Activated CD4-positive, CD25-positive, alpha-beta regulatory T cell (primary cell): ENCODE measurements at places on chromosomes 5 and 9.

GRCh38 chr5:41071975-41072374, 833 bp upstream of the MROH2B start:
- DNase-seq: no peak

DNA sequence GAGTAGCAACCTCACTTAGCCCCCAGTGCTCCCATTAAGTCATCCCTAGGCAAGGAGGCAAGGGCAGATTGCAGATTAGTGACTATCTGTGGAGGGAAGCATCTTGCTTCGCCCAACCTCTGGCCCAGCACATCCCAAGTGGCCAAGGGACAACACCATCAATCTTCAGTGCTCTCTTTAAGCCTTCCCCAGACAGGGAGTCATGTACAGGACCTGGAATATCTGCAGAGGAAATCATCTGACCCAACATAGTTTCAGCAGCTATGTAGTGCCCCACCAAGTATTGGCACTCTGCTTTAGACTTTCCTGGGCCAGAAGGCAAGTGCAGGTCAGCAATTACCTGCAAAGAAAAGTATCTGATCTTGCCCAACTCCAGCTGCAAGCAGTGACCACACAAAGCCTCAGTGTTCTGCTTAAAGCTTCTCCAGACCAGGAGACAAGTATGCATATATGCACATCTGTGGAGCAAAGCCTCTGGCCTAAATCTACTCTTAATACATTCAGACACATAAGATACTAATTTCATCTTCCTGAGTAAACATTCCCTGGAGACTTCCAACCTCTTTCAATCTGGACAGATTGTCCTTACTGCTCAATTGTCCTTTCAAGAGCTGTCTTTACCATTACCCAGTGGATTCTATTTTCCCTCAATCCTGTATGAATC, 224.8 kb upstream of the VLDLR start:
- no peak for DNase-seq

DNA sequence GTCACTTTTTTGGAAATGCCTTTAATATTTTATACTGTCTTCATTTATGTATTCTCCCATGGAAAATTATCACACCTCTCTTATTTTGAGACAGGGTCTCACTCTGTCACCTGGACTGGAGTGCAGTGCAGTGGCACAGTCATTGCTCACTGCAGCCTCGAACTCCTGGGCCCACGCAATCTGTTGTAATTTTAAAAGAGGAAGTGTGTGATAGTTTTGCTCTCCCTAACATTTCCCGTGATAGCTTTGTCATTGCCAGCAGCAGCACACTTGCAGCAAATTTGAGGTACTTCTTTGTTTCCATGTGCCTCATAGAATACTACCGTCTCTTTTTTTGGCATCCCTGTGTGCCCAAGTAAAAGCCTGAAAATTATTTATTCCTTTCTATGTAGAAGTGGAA, 103.5 kb downstream of the RNF180 start:
- DNase-seq: no peak

- no peak for DNase-seq
Observed at GRCh38 chr9:79660615-79661014, 88.8 kb downstream of the TLE4 start.

DNA sequence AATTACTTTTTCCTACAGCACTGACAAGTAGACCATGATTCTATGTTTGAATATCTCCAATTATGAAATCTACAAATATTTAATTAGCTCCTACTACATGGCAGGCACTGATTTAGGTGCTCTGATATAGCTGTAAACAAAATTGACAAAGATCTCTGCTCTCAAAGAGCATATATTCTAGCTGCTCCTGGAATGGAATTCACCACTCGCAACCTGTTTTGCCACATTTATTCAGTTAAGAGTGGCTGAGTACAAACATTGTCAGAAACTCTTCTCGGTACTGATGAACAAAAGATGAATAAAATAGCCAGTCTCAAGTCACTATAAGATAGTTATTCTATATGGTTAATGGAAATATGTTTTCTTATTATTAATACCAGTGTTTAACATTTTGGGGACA, 114.2 kb upstream of the PDE4D start:
- no peak for DNase-seq

- no peak for DNase-seq
Observed at GRCh38 chr9:94802251-94802650, 75.8 kb downstream of the AOPEP start.

DNA sequence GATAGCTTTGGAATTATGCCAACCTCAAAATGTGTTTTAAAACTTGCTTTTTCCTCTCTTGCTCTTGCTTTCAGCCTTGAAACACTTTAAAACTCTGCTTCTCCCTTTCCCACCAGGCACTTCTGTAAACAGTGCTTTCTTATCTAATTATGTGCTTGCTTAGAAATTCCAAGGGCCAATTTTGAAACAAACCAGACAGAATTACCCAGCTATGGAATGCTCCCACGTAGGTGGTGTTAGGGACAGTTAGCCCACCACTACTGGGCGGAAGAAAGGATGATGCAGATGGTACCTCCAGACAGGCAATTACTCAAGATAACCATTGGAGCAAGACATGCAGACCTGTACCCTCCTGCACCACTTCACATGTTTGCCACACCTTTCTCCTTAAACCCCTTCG, 523.0 kb upstream of the PTPRD start:
- DNase-seq: no peak

- DNase-seq: no peak
Observed at GRCh38 chr5:83547161-83547560, 75.6 kb downstream of the VCAN start.

DNA sequence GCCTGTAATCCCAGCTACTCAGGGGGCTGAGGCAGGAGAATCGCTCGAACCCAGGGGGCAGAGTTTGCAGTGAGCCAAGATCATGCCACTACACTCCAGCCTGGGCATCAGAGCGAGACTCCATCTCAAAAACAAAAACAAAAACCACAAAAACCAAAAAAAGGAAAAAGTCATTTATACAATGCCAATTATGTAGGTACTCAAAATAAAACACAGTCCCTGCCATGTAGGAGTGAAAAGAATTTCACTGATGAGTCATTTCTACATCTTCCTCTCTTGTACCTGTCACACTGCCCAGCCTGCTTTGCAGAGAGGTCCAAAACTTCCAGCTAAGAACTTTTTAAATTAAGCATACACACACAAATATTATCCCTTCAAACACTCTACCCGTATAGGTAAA, 215.8 kb downstream of the EPB41L4A start:
- DNase-seq: no peak

DNA sequence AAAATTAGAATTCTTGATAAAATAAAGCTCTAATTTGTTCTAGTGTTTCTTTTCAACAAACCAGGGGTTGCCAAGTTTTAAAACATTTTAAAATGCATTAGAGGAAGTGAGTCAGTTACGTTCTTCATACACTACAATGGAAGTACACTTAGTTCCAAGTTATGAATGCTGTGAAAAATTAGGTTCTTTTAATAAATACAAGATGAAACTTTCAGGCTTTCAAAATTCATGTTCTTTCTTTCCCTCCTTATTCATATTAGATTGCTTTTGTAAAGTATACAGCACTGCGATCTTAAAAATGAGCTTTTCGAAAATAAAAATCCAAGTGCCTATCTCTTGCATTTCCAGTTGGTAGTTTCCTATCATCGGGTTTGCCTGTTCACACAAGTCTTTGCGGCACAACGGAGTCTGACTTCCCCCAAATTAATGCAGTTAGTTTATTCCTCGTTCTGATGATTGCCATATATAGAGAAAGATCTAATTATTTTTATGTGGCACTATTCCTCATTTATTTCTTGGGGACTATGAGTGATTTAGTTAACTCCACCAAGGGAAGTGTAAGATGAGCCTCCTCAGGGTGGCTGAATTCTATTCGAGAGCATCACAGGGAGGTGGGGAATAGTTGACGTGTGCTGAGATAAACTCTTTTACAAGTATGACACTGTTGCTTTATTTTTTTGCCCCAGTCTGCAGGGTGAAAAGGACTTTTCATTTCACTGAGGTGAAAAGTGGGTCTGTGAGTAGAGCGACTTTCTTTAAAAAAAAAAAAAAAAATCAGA, 238.2 kb downstream of the CD180 start:
- no peak for DNase-seq

- DNase-seq: no peak
Observed at GRCh38 chr5:43798740-43799139, 195.8 kb downstream of the NNT start.

DNA sequence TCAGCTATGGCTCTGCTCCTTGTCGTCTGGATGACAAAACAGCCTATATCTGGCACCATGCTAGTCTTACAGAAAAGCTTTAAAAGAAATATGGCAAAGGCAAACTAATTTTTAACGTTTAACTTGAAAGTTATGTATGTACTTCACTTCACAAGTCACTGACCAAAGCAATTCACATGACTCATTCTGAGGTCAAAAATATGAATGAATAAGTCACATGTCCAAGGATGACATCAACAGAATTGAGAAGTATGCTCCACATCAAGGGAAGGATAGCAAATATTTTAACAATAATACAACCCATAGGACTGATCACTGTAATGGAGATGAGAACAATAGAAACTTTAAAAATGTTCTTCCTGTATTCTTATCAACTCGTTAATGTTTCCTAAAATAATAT, 1072.6 kb upstream of the NUDT12 start:
- DNase-seq: no peak

DNA sequence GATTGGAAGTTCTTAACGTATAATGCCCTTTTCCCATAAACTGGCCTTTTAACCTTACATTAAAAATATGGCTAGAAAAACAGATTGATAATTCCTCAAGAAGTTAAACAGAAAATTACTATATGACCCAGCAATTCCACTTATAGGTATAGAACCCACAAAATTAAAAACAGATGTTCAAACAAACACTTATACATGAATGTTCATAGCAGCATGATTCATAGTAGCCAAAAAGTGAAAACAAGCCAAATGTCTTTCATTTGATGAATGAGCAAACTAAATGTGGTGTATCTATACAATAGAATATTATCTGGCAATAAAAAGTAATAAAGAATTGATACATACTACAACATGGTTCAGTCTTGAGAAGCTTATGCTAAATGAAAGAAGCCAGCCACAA, 35.5 kb downstream of the POU5F2 start:
- DNase-seq: no peak

GRCh38 chr9:114258866-114259797, 63.8 kb upstream of the ORM1 start:
- DNase-seq: no peak

DNA sequence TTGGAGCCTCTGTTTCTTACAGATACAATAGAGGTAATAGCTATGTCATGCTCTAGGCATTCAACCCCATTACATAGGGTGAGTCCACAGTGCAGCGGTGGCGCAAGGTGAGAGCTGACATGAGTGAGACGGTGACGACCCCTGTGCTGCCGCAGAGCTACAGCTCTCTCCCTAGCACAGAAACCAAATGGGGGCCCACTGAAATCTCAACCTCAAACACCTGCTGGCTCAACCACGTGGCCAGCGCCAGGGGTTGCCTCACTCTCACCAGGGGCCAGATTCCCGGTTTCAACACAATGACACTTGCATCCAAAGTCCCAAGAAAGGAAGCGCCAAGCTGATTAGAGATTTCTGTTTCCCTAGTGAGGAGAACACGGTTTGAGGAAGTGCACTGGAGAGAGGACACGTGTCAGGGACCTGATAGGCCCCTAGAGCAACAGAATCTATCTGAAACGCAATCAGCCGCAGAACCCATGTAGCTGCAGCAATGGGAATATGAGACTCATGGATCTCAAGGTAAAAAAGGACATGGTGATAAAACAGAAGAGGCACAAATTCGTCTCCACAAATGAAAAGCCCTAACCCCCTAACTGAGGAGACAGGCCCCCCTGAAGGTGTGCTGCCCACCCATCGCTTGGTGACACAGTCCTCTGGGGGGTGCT, 114.3 kb downstream of the CRB2 start:
- no peak for DNase-seq

GRCh38 chr9:125387861-125388524, 126.4 kb downstream of the GAPVD1 start:
- DNase-seq: no peak

- peak; percentile 64 for DNase-seq
Observed at GRCh38 chr9:71604197-71605063, 163.9 kb downstream of the CEMIP2 start.

DNA sequence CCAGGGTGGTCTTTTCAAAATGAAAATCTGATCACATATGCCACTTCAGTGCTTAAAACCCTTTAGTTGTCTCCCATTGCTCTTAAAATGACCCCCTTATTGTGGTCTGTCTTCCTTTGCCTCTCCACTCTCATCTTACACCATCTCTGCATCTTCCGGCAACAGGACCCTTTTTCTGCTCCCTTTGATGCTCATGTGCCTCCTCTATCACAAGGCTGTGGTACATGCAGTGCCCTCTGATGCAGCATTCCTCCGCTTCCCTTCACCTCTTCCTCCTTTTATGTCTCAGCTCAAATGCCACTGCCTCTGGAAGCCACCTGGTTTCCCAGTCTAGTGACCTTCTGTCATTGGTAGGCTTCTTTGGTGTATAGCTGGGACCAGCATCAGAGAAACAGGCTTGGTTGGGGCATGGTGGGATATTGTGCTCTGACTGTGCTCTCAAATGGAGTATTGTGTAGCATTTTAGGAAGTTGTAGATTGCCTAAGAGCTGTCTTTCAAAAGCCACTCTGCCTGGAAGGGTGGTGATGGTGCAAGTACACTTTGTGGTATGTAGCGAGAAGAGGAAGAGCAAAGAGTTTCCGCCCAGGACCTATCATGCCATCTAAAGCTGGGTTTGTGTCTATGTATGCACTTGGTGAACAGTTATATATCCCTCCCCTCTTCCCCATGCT, 28.1 kb downstream of the ARHGAP26 start:
- DNase-seq: no peak

- DNase-seq: no peak
Observed at GRCh38 chr9:71758785-71759184, 9.5 kb downstream of the CEMIP2 start.

DNA sequence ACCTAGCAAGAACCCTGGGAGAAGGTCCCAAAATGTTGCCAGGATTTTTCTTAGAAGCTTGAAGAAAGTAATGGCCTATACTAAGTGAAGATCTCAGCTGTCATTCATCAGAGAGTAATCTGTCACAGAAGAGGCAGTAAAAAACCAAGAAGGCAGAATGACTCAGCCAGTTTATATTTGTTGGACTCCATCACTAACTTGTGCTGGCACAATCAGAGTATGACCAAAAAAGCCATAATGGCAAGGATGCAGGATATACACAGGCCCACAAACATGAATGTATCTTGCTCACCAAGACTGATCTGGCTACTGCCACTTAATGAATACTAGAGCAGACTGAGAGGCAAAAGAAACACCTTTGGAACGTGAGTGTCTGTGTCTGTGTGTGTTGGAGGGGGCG, 104.0 kb upstream of the POU5F2 start:
- DNase-seq: no peak

DNA sequence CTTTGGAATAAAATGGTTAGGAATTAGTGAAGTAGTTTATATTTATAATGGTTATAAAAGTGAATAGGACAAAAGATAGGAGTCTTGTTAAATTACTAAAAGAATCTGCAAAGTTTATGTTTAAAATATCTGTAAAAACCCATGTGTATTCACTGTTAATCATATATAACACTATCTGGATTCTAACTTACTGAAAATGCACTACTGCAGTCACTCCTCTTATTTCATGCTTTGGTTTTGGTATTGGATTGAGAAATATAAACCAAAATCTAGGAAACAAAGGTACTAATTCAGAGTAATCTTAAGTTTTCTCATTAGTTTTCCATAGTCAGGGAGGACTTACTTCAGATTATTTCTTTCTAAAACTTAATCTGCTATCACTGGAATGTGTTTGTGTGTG, 49.5 kb downstream of the ST8SIA4 start:
- no peak for DNase-seq

GRCh38 chr5:143409926-143410325, 6.4 kb upstream of the NR3C1 start:
- no peak for DNase-seq
